Activated CD4-positive, alpha-beta T cell treated with anti-CD3 and anti-CD28 coated beads for 36 hours (primary cell): ENCODE measurements at places on chromosomes 12 and 14. TPM values are rescaled to one million over a fixed set of nuclear protein-coding genes. Genes with fewer than 3 reads are reported as not detected.
A peak's percentile ranks its signal among the peaks of the same experiment; 100 is the strongest.

- DNase-seq, result peak; percentile 93
- H3K36me3 ChIP-seq, result peaks cover 44% of the 10 kb centered on the region
- peak overlapping the region; percentile 94 for H3K27ac ChIP-seq
Observed at GRCh38 chr14:61472801-61473376, 151.5 kb downstream of the PRKCH start.

- no peaks in the 10 kb centered on the region for H3K36me3 ChIP-seq
- no peaks in the 10 kb centered on the region for H3K27me3 ChIP-seq
- no peak overlapping the region for H3K4me3 ChIP-seq
- H3K4me1 ChIP-seq, result peaks cover 11% of the 10 kb centered on the region
Observed at GRCh38 chr12:1809591-1810190, 10.7 kb upstream of the LRTM2 start.

SLC6A12 gene
- 0.35 TPM for total RNA-seq

PPP1CC gene
- 201 TPM for total RNA-seq

DNA sequence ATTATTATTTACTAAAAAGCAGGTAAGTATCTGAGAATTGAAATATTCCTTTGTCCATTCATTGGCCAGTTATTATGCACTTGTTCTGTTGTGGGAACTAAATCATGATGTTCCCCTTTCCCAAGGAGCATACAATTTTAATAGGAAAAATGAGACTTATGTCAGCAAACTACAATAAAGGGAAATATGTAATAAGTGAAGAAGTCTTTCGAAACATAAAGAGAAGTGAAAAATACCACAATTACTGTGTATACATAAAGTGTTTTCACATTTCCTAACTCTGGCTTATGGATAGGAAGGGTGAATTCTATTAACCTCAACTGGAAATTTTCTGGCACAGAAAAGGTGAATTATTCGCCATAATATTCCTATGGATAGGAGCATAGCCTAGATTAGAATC is 78.4 kb upstream of the DNM1L start:
- H3K4me3 ChIP-seq, result no peak overlapping the region
- H3K4me1 ChIP-seq, result peaks cover 10% of the 10 kb centered on the region
- no peaks in the 10 kb centered on the region for H3K36me3 ChIP-seq
- no peaks in the 10 kb centered on the region for H3K27me3 ChIP-seq
- DNase-seq, result no peak

DNA sequence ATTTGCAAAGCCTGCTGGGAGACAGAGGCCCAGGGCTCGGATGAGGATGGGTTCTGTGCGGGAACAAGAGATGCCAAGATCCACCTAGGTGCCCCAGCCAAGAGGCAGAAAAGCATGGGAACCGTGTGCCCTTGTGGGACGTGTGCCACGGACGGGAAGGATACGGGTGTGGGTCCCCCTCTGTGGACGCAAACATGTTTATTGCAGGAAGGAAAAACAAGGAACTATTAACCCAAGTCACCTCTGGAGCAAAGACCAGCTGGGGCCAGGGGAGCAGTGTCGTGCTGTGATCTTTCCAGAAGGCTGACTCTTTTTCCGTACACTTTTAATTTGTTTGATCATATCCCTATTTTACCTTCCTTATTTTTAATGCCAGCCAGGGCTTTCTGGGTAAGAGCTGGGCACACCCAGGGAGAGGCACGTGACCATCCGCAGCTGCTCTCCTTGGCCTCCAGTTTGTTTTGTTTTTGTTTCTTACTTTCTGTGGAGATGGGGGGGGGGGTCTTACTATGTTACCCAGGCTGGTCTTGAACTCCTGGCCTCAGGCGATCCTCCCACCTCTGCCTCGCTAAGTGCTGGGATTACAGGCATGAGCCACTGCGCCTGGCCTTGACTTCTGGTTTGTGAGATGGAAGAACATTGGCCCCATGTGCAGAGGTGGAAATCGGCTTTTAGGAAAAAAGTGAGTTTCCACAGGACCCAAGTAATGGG is 20.7 kb downstream of the SCARB1 start:
- H3K27ac ChIP-seq, result no peak overlapping the region

- H3K4me1 ChIP-seq, result no peaks in the 10 kb centered on the region
- H3K27ac ChIP-seq, result no peak overlapping the region
- no peaks in the 10 kb centered on the region for H3K36me3 ChIP-seq
Observed at GRCh38 chr12:117501076-117501869, 139.8 kb upstream of the NOS1 start.

DNA sequence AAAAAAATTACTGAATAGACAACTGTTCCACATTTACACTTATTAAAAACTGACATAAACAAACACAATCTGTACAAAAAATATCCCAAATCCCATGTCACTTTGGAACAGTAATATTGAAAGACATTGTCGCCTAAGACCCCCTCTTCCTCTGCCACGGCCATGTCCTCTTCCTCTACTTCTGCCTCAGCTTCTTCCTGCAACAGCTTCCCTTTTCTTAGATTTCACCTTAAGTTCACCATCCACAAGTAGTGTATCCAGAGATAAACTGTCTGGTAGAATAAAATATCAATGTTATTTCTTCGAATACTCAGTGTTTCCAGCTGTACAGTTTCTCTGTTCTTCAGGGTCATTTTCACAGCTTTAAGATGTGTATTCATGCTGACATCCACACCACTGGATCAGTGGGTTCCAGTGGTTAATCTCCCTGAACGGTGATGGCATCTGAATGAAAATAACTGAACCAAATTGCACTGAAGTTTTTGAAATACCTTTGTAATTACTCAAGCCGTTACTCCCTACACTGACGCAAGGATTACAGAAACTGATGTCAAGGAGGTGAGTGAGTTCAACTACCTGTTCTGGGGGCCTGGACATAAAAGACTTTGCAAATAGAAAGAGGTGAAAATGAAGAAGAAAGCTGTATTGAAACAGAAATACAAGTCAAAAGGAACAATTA is 208.5 kb downstream of the C12orf50 start:
- no peaks in the 10 kb centered on the region for H3K4me1 ChIP-seq
- peaks cover 3% of the 10 kb centered on the region for H3K27me3 ChIP-seq
- no peak overlapping the region for H3K4me3 ChIP-seq
- no peaks in the 10 kb centered on the region for H3K36me3 ChIP-seq
- DNase-seq, result no peak

- no peaks in the 10 kb centered on the region for H3K36me3 ChIP-seq
- H3K4me1 ChIP-seq, result peaks cover 6% of the 10 kb centered on the region
- no peak overlapping the region for H3K27ac ChIP-seq
- DNase-seq, result no peak
- no peak overlapping the region for H3K4me3 ChIP-seq
Observed at GRCh38 chr14:41743140-41743539, 136.5 kb downstream of the LRFN5 start.

WSCD2 gene
- not detected for total RNA-seq

DNA sequence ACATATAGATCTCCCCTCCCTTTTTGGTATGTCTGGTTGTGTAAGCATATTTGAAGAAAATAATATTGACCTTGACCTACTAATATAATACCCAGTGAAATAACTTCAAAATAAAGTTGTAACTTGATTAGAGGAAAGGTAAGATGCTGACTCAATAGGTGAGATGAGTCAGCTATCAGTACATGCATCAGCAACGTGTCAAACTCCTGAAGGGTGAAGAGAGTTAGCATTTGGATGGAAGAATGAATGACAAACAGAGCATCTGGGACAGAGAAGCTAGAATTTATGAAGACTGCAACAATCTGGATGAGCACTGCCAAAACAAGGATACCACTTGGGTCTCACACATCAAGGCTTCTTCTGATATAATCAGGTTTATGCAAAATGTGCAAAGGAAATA is 74.9 kb downstream of the PPP2R5E start:
- DNase-seq, result no peak
- H3K4me3 ChIP-seq, result no peak overlapping the region
- peaks cover 49% of the 10 kb centered on the region for H3K4me1 ChIP-seq
- H3K27ac ChIP-seq, result no peak overlapping the region
- H3K27me3 ChIP-seq, result no peaks in the 10 kb centered on the region

DNA sequence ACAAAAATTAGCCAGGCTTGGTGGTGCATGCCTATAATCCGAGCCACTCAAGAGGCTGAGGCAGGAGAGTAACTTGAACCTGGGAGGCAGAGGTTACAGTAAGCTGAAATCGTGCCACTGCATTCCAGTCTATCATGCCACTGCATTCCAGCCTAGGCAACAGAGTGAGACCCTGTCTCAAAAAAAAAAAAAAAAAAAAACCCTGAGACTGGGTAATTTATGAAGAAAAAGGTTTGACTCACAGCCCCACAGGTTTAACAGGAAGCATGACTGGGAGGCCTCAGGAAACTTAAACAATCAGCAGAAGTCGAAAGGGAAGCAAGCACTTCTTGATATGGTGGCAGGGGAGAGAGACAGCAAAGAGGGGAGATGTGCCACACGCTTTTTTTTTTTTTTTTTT is 123.2 kb downstream of the GXYLT1 start:
- no peak for DNase-seq
- H3K4me3 ChIP-seq, result no peak overlapping the region
- H3K27ac ChIP-seq, result no peak overlapping the region
- peaks cover 8% of the 10 kb centered on the region for H3K4me1 ChIP-seq
- H3K36me3 ChIP-seq, result no peaks in the 10 kb centered on the region

DNA sequence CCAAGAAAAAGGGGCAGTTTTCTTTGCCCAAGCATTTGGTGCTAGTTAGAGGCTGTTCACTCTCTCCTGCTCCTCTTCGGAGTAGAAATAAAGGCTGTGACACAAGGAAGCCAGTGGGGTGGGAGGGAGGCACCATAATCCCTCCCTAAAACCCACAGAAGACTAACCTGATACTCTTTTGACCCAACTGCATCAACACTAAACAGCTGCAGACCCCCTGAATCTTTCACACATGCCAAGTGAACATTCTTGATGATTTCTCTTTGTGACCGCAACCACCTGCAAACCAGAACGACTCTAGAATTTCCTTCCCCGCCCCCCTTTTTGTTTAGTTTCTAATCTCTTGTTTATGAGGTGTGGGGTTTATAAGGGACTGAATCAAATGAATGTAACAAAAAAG is 175.8 kb upstream of the BCL2L14 start:
- peak; percentile 22 for DNase-seq
- H3K36me3 ChIP-seq, result peaks cover 31% of the 10 kb centered on the region
- H3K27me3 ChIP-seq, result no peaks in the 10 kb centered on the region
- no peak overlapping the region for H3K27ac ChIP-seq
- H3K4me1 ChIP-seq, result peaks cover 20% of the 10 kb centered on the region
- H3K4me3 ChIP-seq, result no peak overlapping the region

DNA sequence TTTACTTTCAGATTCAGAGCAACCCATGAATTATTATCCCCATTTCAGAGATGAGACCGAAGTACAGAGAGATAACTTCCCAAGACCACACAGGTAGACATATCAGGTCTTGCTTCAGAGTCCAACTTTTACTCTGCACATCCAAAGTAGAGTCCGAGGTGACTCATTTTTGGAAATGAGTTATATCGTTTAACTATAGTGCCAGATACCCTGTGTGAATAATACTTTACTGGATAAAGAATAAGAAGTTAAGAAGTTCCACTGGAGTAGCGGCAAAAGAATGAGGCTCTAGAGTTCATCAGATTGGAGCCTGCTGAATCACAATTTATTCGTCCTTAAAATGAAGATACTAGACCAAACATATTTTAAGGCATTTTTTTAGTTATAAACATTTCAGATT is 124.7 kb downstream of the EPS8 start:
- no peaks in the 10 kb centered on the region for H3K36me3 ChIP-seq
- no peak overlapping the region for H3K27ac ChIP-seq
- H3K27me3 ChIP-seq, result no peaks in the 10 kb centered on the region
- no peak overlapping the region for H3K4me3 ChIP-seq

DNA sequence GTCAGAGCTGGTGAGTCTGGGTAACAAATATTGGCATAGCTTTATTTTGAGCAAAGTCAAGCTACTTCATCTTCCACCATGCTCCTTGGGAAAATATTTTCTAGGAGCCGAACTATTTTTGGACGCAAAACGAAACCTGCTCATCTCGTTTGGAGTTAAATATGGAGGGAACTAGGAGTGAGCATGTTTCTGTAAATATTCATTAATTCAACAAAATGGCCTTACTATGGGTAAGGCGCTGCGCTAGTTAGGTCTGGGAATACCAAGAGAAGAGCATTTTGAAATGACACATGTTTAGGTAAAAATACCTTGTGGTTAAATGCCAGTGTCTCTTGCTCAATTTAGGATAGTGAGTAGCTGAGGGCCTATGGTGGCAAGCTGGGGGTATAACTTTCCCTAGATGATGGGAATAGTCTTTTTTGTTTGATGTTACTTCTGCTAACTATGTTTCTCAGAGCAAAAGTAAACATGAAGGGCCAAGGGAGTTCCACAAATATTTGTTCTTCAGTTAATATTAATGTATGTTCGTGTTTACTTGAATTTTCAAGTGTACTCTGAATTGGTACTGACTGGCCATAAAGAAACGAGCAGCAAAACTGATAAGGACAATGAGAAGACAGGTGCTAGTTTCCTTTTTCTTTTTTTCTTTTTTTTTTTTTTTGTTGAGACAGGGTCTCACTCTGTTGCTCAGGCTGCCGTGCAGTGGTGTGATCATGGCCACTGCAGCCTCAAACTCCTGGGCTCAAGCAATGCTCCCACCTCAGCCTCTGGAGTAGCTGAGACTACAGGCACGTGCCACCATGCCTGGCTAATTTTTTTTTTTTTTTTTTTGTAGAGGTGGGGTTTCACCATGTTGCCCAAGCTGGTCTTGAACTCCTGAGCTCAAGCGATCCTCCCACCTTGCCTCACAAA is 77.7 kb downstream of the MAP1LC3B2 start:
- DNase-seq, result no peak
- H3K4me3 ChIP-seq, result no peak overlapping the region
- peaks cover 13% of the 10 kb centered on the region for H3K27me3 ChIP-seq

AMIGO2 gene
- 17.1 TPM for total RNA-seq

DNA sequence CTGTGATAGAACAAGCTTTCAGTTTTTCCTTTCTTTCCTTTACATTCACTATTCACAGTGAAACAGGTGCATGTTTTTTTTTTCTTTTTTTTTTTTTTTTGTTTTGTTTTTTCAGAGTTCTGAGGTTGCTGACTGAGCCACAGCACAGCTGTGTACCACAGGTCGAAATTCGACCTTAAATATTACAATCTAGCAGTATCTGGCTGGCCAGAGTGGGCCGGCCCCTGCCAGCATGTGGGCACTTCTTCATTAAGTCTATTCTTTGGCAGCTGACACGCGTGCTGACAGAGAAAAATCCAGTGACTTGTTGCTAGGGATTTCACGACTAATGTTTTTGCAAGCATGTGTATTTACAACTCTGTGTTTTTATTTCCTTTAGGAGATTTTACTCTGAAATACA is 33.9 kb downstream of the FBXO33 start:
- H3K36me3 ChIP-seq, result peaks cover 21% of the 10 kb centered on the region
- no peak overlapping the region for H3K4me3 ChIP-seq

DNA sequence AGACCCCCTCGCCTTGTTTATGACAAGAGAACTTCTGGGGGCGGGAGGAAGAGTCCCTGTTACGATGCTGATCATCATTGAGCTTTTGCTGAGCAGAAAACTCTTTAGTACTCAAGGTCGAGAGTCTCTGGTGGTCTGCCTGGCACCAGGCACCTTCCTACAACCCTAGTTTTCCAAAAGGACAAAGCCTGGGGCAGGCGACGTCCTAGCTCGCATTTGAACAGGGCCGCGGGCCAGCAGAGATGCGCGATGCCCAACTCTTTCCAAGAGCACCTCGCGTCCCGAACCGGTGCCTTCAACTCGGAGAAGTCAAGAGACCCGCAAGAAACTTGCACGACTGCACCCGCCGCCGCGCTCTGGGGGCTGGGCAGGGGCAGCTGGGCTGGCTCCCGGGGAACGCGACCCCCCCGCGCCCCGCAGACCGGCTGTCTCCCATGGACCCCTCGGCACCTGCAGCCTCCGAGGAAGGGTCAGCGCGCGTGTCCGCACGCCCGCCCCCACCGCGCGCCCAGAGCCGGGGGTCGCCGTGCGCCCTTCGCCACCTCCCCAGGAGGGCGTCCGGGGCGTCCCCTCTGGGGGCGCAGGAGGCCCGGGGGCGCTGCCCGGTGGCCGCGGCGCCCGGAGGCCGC is 377 bp upstream of the BCL7A start:
- H3K27ac ChIP-seq, result peak overlapping the region; percentile 77
- peak; percentile 34 for DNase-seq
- no peaks in the 10 kb centered on the region for H3K36me3 ChIP-seq
- peaks cover 5% of the 10 kb centered on the region for H3K4me1 ChIP-seq
- H3K4me3 ChIP-seq, result peak overlapping the region; percentile 85
- peaks cover 13% of the 10 kb centered on the region for H3K27me3 ChIP-seq

EIF2B2 gene
- 55.6 TPM for total RNA-seq
